ENCODE measurements at places on chromosomes 6 and 20.

DNA sequence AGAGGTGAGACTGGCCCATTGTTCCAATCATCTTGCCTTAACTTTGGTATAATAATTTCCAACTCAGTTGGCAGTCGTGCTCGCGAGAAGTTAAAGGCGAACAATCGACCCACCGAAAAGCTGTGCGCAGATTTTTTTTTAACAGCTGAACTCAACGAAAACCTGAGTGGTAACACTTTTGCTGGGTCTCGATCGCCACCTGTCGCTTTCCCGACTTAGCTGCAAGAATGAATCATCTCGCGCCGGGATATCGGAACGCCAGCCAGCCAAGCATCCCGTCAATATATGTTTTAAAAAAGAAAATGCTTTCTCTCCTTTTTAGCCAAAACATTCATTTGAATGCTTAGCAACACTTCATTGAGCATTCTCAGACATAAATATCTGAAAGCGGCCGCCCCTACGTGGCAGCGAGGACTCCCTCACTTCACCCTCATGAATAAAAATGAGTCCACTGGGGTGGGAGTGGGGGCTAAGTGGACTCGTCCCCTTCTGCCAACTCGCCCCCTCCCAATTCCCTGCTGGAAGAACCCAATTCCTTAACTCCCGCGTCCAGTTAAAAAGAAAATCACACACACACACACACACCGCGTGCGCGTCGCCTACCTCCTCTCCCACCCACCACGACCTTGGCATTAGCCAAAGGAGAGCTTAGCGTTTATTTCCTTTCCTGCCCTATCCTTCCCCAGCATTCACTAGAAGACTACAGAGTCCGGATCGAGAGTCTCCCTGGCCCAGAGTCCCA lies 1.5 kb downstream of the COL12A1 start:
- peak; percentile 93 for DNase-seq

- DNase-seq: no peak
Measured at GRCh38 chr20:39909447-39909846, 779.6 kb downstream of the MAFB start.

DNA sequence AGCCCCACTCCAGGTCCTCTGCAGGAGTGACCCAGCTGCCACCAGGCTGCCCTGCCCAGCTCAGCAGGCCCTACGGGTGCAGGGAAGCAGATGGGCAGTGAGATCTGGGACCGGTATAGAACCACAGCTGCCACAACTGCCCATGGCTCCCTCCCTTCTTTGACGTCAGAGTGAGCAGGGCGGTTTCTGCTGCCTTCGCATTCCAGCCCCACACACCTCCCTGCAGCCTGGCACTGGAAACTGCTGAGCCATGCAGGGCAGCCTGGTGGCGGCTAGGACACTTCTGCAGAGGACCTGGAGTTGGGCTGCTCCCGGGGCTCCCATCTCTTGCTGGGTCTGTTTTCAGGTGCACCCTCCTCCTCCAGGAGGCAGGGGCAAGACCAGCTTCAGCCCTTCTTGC lies 101.6 kb upstream of the CD93 start:
- no peak for DNase-seq

DNA sequence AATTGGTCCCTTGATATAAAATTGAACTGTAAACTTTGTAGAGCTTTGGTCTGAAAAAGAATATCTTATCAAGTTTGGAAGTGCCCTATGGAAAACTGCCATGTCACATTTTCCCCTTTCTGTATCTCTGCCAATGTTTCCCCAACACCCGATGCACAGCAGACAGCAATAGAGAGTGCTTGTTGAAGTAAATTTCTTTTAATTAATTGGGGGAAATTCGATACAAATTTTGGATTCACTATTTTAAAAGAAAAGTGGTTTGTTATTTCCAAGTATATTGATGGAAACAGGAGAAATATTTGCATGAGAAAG lies 208.1 kb downstream of the OGFRL1 start:
- DNase-seq: no peak

DNA sequence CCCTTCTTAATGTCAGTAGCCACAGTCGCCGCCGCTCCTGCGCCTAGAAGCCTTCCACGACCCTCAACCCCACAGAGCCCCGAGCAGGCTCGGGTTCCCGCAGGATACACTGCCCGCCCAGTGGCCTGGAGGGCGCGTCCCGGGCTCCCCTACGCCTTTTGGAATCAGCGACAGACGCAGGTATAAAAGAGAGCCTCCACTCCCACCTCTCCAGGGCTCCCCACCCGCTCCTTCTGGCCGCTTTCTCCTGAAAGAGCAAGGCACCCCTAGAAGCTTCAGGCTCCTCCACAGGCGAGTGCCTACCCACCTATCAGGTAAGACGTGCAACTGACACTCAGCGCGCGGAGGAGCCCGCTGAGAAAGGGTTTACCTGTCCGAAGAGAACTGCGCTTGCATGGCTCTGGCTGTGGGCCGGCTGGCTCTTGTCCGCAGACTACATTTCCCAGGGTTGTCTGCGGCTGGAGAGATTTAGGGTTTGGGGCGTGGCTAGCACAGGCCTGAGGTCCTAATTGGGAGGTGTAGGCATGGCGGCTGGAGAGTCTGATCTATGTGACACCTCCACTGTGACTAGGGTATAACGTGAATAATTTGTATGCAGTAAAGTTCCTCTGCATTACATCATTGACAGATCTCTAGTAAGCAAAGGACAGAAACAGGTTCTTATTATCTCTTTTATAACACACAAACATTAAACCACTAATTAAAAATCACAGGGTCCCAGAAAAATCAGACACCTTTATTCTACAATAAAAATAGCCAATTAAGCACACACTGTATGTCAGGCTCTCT lies 13.5 kb upstream of the ZNF391 start:
- DNase-seq: peak; percentile 73

DNA sequence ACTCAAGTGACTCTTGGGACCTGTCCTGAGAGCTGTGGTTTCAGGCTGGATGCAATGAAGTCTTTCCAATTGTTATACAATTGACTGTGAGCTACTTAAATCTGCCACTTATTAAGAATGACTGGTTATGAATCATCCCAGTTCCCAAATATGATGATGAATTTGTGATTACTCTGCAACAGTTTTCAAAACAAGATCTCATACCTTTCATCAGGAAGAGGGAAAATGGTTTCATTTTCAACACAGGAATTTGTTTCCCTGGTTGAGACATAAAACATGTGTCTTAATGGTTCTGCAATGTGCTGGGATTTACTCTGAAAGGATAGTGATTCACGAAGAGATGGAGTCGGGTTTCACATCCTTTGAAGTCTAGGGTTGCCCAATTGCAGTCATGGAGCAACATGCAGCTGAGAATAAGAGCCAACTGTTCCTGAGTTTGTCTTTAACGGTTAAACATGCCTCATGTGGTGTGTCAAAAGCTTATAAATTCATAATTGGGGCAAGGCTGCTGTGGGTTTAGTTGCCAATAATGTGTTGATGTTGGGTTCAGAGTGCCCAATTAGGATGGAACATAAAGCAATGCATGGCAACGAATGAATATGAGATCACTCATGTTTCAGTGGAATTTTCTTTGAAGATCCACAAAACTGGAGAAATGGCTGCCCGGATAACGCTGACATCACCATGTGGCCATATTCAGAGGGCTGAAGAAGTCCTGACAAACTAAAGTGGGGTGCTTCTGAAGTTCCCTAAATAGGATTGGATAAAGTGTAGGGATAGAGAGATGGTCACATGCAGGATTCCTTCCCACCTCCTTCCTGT lies 41.0 kb downstream of the CYP24A1 start:
- DNase-seq: peak; percentile 99

DNA sequence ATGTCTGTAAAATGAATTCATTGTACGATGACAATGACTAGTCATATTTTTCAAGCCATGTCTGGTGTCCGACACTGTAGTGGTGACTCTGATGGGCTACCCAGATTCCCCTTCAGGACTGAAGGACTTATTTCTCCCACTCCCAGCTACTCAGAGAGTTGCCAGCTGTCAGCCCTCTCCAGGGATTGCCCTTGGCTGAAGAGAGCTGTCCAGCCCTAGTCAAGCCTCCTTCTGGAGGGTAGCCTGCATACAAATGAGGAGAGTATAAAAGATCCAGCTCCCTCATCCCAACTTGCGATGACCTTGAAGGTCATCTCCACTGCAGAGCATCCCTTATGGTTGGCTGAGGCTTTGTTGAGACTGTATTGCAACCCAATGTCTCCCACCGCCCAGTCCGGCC lies 29.9 kb downstream of the JPH2 start:
- no peak for DNase-seq

DNA sequence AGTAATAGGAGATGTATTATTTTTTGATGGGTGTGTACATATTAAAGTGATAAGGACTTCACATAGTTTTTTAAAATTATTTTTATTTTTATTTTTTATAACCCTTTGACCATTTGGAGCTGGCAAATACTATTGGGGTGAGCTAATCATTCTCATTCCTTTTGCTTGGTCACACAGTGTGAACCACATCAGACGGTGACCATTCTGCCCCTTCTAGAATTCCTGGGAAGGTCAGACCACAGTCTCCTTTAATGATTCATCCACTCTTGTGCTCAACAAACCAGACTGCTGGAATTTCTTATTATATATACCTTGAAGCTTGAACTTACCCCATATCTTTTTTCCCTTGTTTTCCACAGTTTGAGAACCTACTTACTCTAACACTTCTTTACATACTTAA lies 23.9 kb upstream of the PRL start:
- DNase-seq: peak; percentile 62

DNA sequence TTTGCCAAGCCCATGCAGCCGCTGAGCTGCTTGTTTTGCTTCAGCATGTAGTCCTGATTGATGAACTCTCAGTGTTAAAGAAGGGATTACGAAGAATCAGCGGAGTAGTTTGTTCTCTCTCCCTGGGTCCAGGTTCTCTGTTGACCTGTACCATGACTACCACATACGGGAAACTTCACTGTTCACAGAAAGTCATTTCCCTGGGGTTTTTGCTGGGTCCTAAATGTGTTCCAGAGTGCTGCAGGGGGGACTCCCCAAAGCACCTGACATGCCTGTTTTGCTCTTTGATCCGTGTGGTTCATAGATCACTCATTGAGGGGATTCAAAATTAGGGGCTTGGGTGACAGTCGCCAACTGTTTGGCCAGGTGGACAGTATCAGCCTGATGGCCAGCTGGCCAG lies 5.5 kb downstream of the LSM14B start:
- DNase-seq: no peak

Data from HCEC 1CT (cell line).